ENCODE measurements at places on chromosomes 11 and 22.

DNA sequence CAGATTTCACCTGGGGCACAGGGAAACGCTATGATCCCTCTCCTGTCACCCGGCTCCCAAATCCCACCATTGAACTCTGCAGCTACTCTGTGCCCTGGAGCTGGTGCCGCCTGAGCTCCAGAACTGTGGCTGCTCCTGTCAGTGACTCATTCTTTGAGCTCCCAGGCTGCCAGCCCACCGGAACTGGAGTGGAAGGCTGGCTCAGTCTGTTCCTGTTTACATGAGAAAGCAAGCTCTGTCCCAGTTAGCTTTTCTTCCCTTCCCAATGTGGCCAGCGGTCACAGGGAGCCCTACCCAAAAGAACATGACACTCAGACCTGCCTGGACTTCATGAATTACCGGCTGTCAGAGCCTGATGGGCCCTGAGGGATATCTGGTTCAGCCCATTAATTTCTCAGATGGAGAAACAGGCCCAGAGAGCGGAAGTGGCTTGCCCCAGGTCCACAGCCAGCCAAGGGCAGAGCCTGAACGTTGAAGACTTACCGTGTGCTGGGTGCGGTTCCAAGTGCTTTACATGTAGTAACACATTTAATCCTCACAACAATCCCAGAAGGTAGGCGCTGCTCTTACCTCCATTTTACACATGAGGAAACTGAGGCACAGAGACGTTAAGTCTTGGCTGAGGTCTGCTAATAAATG, 23.8 kb upstream of the IGSF22 start:
- DNase-seq: no peak

- no peak for DNase-seq
Measured at GRCh38 chr22:22318723-22319465, 74.3 kb downstream of the VPREB1 start.

GRCh38 chr11:63573881-63574855, 11.0 kb upstream of the PLAAT2 start:
- no peak for DNase-seq

DNA sequence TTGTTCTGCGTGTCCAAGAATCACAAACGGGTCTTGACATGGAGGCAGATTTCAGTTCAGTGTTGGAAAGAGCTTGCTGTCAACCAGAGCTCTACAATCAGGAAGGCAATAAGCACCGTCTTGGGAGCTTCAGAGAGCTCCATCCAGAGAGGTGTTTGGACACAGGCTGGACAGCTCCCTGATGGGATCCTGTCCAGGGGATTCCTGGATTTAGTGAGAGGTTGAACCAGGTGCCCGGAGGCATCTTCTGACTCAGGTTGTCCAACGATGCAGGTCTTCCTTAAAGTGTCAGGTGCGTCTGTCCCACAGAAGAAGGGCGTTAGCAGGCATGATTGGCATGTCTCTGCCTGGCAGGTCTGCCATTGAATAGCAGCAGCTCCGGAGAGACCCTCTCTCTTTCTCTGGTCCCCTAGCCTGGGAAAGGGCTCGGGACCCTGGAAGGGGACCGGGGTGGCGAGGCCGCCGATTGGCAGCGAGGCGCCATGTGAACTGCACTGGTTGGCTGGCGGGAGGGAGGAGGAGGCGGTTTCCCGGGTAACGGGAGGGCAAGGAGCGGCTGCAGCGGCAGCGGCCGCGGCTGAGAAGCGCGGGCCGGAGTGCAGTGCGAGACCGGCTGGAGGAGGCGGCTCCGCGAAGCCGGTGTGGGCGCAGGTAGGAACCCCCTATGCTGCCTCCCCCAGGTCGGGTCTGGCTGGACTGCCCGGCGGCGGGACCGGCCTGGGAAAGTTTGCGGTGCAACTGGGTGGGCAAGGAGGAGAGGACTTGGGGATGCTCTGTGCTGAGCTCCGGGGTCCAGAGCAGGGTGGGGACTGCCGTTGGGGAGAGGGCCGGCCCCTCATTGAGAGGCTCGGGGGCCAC, 104.1 kb upstream of the E2F8 start:
- no peak for DNase-seq

GRCh38 chr22:26330971-26331625, 98.0 kb upstream of the ASPHD2 start:
- peak; percentile 45 for DNase-seq

DNA sequence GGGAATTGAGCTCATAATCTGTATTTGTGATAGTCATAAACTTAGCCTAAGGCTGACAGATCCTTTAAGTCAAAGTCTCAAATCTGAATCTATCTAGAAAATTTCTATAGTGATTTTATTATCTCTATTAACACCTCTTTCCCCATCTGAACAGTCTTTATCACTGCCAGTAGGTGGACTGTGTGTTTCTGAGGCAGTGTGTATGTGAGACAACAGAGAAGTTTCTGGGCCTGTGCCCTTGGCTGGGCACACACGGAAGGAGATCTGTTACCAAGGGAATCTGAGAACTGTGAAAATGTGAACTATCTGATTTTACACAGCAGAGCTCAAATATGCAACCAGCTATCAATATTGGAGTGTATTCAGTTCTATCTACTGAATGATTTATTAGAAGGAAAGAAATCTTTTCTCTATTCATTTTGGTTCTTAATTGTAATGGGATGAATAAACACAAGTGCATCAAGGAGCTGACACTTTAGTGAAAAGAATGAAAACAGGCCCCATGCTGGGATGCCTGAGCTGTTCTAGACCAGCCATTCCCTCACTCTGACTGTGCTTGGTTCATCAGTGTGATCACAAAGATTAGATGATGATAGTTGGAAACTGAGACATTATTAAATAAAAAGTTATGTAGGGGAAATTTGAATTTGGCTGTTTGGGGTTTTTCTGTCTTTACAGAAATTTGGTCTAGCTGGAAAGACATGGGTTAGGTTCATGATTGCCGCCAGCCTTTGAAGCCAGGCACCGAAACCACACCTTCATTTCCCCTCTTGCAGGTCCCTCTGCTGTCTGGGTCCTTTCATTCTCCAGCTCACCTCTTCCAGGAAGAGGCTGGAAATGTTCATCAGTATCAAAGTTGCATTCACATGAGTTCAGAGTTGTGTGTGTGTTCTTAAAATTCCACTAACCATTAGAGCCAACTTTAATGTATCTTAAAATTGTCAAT, 68.1 kb downstream of the LIF start:
- no peak for DNase-seq

- no peak for DNase-seq
Measured at GRCh38 chr22:23151827-23152226, 6.5 kb downstream of the RAB36 start.

DNA sequence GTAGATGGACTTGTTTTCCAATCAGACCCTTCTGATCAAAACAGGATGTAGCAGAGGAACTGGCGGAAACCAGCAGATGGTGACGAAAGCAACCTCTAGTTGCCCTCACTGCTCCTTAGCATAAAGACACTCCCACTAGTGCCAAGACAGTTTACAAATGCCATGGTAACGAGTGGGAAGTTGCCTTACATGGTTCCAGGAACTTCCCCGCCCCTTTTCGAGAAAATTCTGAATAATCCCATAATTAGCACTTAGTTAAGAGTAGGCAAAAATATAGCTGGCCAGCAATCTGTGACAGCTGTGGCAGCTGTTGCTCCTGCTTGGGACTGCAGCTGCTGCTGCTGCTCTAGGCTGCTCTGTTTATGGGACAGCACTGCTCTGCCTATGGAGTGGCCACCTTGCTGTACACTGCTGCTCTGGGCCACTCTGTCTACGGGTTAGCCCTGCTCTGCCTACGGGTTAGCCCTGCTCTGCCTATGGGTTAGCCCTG, 33.4 kb upstream of the SORL1 start:
- DNase-seq: peak; percentile 87

GRCh38 chr22:17945888-17946648, 78.3 kb downstream of the MICAL3 start:
- no peak for DNase-seq

GRCh38 chr22:41302021-41302767, 869 bp downstream of the ZC3H7B start:
- no peak for DNase-seq

GRCh38 chr11:47911149-47911548, 63.0 kb upstream of the NUP160 start:
- DNase-seq: no peak

GRCh38 chr11:35338921-35339320, 80.4 kb downstream of the SLC1A2 start:
- DNase-seq: no peak

- no peak for DNase-seq
Measured at GRCh38 chr11:22433094-22433455, 94.9 kb downstream of the SLC17A6 start.

- no peak for DNase-seq
Measured at GRCh38 chr11:72634472-72635095, 39.6 kb downstream of the PDE2A start.

GRCh38 chr11:20599221-20600019, at the start of gene SLC6A5:
Gene SLC6A5 (plus strand): TSS chr11:20599608. CDS start chr11:20599673, 65 bp downstream.
- peak; percentile 29 for DNase-seq

DNA sequence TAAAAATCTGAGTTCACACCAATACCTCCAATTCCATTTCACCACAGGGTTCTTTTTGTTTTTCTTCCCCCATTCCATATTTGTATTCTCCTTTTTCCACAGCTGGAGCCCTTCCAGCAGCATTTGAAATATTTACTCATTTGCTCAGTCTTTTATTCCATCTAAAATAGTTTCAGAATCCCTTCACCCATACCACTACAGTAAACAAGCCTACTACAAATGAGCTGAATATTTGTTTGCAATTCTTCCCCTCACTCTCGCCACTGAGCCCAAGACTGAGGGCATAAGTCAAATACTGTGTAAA, 46.4 kb downstream of the ZNF143 start:
- DNase-seq: no peak

GRCh38 chr22:48654492-48654891, 1173.2 kb downstream of the BRD1 start:
- no peak for DNase-seq

DNA sequence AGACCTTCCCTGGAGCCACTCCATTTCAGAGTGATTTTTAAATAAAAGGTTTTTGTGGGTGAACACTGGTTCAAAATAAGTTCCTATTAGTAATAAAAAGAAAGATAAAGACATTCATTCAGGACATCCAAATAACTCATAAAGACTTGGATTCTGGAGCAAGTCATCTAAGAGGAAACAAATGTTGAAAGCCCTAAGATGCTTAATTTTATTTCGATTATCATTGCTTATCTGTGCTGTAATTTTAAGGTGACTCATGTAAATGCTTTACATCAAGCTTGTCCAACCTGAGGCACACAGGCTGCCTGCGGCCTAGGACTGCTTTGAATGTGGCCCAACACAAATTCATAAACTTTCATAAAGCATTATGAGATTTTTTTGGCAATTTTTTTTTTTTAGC, 34.2 kb upstream of the DBX1 start:
- no peak for DNase-seq

- DNase-seq: no peak
Measured at GRCh38 chr11:86518211-86518610, 143.5 kb downstream of the CCDC81 start.

DNA sequence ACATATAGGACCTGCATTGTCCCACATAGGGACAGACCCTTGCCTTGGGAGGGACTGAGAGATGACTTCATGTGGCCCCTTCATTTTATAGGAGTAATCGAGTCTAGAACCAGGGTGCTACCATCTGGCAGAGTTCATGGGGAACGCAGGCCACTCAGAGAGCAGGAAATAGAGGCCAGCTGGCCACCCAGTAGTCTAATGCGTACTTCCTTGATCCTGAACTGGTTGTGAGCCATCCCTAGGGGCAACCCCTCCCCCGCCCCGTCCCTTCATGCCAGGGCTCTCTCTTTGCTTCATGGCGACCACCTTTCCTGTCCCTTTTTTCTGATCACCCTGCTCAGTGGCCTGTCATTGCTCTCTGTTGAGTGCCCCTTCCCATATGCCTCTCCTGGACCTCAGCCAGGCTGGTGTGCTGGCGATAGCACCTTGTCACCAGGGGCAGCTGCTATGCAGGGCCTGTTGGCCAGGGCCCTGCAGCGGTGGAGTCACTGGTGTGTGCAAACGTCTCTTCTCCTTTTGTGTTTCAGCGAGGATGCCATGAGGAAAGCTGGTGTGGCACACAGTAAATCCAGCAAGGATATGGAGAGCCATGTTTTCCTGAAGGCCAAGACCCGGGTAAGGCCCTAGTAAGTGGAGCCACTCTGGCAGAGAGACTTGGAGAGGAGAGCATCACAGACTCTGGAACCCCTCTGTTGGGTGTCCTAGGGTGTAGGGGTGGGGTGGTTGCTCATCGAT, 29.3 kb downstream of the MED15 start:
- DNase-seq: no peak

DNA sequence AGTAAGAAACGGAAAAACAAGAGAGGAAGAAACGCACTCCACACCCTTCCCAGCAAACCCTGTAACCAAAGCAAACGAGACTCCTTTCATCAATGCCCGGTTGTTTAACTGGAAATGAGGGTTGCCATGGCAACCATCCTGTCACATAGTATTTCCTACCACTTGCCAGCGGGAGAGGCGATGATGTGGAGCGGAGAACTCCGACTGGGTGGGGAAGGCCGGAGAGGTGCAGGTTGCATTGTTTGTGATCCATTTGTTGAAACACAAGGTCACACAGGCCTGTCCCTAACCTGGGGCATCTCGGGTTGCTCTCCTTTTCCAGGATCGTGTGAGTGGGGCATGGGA, 609.9 kb downstream of the BUD13 start:
- no peak for DNase-seq

DNA sequence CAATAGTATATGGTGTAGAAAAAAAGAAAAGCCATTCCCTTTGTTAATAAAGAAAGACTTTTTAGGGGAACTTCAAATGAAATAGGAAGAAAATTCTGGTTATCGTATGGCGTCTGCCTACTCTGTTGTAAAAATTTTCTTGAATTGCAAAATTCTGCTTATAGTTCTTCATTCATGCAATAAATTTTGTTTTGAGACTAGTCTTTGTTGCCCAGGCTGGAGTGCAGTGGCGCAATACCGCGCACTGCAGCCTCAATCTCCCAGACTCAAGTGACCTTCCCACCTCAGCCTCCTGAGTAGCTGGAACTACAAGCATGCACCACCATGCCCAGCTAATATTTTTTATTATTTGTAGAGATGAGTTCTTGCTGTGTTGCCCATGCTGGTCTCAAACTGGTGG, 5.8 kb downstream of the DDIAS start:
- DNase-seq: peak; percentile 52

- DNase-seq: peak; percentile 15
Measured at GRCh38 chr11:116217006-116217405, 555.8 kb downstream of the BUD13 start.

All from HL-60 (cell line).